Upper lobe of left lung (tissue), 6 donors: ENCODE measurements at places on chromosomes 5 and 9. TPM values are rescaled to one million over a fixed set of nuclear protein-coding genes. Genes with fewer than 3 reads are reported as not detected.
A peak's percentile ranks its signal among the peaks of the same experiment; 100 is the strongest.

Gene PCDHB13
- total RNA-seq, result 3.1 TPM

- H3K4me1 ChIP-seq, result peaks cover 13% of the 10 kb centered on the region
- DNase-seq, result no peak
- H3K36me3 ChIP-seq, result no peaks in the 10 kb centered on the region
- H3K4me3 ChIP-seq, result peak overlapping the region; percentile 65
Observed at GRCh38 chr5:43482490-43483297, 971 bp downstream of the TMEM267 start.

GRCh38 chr5:166382031-166382430, 1909.4 kb upstream of the WWC1 start:
- no peaks in the 10 kb centered on the region for H3K4me1 ChIP-seq
- no peaks in the 10 kb centered on the region for H3K36me3 ChIP-seq

- H3K27ac ChIP-seq, result no peak overlapping the region
- H3K36me3 ChIP-seq, result no peaks in the 10 kb centered on the region
Observed at GRCh38 chr5:135944967-135945560, 9.7 kb downstream of the LECT2 start.

- H3K4me3 ChIP-seq, result no peak overlapping the region
- no peak for DNase-seq
- H3K36me3 ChIP-seq, result no peaks in the 10 kb centered on the region
- peaks cover 6% of the 10 kb centered on the region for H3K27me3 ChIP-seq
- H3K4me1 ChIP-seq, result no peaks in the 10 kb centered on the region
Observed at GRCh38 chr5:73387601-73388305, 60.8 kb downstream of the FOXD1 start.
